ENCODE measurements at places on chromosomes 1 and 21. TPM values are rescaled to one million over a fixed set of nuclear protein-coding genes. Genes with fewer than 3 reads are reported as not detected.

TMPRSS15 gene
- polyA plus RNA-seq = not detected

SH3GLB1 gene
- 75.9 TPM for polyA plus RNA-seq

CHRNB2 gene
- 0.06 TPM for polyA plus RNA-seq

- no peak for DNase-seq
Observed at GRCh38 chr1:170704256-170704655, 40.3 kb downstream of the PRRX1 start.

XCL2 gene
- not detected for polyA plus RNA-seq

- no peak for DNase-seq
Observed at GRCh38 chr1:69109277-69109676, 458.4 kb upstream of the LRRC7 start.

DNA sequence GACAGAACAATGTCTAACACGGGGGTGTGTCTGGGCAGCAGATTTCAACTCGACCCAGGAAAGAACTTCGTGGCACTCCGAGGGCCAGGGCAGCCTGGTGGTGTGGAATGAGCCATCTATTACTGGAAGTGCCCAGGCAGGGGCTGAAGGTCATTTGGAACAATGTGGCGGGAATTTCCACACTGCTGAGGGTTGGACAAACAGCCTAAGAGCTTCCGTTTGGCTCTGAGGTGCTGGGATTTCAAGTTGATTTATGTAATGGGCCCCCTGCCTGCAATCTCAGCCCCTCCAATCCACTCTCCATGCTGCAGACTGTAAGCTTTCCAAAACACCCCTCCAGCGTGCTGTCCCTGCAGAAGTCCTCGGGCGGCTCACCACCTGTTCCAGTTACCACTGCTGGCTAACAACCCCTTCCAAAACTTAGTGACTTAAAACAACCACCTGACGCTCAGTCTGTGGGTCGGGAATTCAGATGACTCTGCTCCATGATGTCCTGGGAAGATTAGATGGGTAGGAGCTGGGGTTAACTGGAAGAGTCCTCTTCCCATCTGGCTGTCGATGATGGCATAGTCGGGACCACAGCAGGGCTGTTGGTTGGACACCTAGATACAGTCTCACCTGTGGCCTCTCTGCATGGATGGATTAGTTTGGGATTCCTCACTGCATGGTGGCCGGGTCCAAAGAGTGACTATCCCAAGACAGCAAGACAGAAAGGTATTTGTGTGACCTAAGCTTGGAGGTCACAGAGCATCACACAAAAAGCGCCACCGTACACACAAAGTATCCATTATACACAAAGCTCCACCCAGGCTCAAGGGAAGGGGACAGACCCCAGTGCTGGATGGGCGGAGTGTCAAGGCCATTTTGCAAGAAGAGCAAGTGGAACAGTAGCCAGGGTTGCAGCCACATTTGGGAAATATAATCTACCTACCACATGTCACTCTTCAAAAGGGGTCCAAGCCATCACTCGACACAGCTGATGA, 89.7 kb upstream of the IFFO2 start:
- no peak for DNase-seq

DNA sequence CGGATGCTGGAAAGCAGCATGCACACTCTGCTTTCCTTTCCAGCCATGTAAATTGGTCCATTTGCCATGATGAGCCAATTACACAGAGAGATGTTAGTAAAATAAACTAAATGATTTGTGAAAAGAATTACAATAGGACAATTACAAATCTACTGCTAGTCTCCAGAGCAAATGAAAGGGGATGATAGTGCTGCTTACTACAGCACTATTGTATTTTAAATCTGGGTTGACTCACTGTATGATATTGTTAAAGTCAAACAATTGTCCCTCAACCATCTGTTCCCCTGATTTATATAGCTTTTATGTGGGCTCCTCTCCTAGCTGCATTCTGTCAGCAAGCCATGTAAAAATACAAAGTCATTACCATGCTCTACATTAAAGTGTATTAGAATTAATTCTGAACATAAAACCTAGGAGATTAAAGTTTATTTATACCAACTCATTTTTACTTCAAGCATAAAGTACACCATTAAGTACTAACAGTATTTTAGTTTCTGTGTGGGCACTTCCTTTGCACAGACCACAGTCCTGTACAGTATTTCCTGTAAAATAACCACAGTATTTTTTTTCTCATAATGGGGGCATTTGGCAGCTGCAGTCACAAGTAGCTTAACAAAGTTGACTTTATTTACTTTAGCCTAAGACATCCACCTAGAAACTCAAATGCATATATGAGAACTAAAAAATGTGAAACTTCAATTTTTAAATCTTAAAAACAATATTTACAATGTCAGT, 135.8 kb downstream of the VAV3 start:
- DNase-seq = no peak

PDC gene
- not detected for polyA plus RNA-seq

DNA sequence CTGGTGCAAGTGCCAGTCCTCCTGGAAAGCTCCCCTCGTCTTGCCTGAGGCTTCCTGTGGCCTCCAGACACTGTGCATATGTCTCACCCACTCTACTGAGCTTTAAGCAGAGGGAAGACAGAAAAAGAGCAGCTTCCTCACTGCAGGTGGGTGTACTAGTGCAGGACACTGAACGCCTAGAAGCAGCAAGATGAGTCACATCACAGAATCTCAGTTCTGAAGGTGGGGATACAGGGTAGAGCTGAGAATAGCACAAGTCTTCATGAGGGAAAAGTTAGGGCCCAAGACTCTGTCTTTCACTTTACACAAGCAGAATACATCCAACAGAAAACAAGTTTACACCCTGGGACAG, 37.4 kb downstream of the PCAT6 start:
- DNase-seq = no peak

DCST2 gene
- 0.19 TPM for polyA plus RNA-seq

GRCh38 chr1:115676498-115677181, 34.9 kb downstream of the VANGL1 start:
- DNase-seq = no peak

GRCh38 chr1:53145942-53146708, 3.7 kb upstream of the SLC1A7 start:
- DNase-seq = peak; percentile 99

MOV10 gene
- polyA plus RNA-seq = 59.2 TPM

GUCA2A gene
- polyA plus RNA-seq = not detected

TARDBP gene
- polyA plus RNA-seq = 148 TPM

PLA2G2E gene
- polyA plus RNA-seq = not detected

NBPF4 gene
- polyA plus RNA-seq = not detected

OXCT2 gene
- 0.06 TPM for polyA plus RNA-seq

- no peak for DNase-seq
Observed at GRCh38 chr1:170630977-170631376, 33.0 kb upstream of the PRRX1 start.

DNA sequence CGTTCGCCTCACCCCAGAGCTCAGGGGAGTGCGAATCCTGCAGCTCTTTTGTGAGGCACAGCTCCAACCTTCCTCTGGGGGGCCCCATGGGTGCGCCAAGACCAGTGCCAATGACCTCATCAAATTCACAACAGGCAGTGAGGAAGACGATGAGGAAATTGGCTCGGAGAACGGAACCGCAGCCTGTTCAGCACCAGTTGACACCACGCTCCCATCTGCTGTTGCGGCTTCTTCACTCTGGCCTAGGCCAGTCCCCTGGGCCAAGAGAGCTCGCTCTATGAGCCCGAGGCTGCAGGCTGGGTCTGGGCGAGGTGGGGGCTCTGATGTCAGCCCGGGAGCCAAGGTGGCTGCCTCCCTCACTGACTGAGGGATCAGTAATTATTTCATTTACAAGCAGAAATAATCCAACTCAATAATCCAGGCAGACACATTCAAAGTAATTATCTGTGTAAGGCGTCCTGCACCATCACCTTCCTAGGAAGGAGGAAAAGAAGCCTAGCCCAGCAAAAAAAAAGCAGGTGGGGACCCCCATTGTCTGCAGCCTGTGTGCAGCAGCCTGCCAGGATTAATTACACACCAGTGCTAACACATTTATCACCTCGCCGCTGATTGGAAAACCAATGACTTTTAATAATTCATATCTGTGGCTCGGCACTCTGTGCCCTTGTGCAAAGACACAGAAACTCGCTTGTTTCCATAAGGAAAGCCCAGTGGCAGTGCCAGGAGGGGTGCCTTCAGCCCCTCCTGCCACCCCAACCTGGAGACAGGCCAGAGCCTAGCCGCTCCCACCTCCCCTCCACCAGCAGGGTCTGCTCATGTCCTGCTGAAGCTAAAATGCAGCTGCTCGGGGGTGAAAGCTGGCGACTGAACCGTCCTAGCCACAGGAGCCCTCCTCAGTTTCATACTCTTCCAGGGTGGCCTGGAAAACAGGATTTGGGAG, 1.9 kb downstream of the PLEKHA6 start:
- no peak for DNase-seq

DNA sequence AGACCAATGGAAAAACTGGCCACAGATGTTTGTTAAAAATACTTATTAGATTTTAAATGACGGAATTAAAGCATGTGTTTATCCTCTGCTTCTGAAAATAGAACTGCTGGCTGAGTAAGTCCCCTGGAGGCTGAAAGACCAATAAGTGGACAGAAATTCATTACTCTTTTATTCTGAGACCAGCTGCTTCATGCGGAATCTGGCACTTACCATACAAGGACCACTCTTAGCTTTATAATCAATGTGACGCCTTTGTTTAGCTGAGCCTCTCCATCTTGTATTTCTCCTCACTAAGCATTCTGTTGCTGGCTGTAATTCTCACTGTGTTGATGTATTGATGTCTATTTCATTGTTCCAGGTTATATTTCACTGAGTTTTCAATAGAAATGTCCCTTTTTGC, 6.3 kb upstream of the EXO1 start:
- no peak for DNase-seq

- no peak for DNase-seq
Observed at GRCh38 chr21:43719748-43720538, 1.0 kb downstream of the PDXK start.

TFAP2E gene
- 0.06 TPM for polyA plus RNA-seq

GRCh38 chr1:178168536-178168935, 74.6 kb downstream of the RASAL2 start:
- DNase-seq = peak; percentile 13

ADAMTSL4 gene
- polyA plus RNA-seq = 4.9 TPM

TOMM40L gene
- polyA plus RNA-seq = 9.3 TPM

Data from AG04450 (cell line).